Activated T-cell treated with anti-CD3 and anti-CD28 coated beads, Interleukin-2, amount 50 U/mL, for 1 hour (primary cell): ENCODE measurements at places on chromosomes 6 and 20.

DNA sequence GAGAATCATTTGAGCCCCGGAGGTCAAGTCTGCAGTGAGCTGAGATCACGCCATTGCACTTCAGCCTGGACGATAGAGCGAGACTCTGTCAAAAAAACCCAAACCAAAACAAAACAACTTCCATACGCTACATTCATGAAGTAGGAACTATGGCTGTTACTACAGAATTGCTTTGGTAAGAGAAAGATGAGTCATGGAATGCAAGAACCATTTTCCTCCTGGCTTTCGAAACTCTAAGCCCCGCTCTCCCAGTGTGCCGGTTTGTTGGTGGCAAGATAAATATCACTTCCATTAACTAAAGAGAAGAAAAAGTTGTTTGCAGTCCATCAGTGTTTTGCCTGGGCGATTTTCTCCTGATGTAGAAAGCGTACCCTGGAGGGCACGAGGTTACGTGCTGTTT is 61.3 kb downstream of the ZDHHC14 start:
- DNase-seq, result no peak

DNA sequence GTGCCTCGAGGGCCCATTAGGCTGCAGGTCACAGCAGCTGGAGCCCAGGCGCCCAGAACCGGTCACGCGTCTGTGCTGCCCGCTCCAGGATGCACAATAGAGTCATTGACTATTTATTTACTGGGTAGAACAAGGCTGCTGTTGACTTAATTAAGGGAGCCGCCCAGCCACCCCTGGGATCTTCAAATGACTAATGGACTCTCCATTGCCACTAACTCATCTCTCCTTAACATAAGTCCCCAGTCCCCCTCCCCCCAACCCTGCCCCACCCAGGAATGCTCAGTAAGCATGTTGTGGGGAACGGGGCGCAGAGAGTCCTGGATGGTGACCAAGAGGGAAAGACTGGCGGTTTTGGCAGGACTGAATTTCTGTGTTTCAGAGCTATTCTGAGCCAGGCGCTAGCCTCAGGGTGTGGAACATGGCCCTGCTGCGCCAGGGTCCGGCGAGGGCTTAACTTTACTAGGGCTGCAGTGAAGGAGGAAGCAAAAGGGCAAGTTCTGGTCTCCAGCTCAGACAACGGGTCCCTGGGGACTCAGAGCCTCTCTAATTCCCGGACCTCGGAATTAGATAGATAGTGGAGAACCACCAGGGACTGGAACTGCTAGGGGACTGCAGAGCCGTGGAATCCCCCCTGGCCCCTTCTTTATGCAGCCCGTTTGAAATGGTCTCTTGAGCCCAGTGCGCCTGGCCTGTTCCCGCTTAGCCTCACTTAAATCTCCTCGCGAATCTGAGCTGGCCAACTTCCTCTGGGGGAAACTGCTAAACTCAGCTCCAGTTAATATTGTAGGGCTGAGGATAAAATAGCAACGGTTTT is 1.5 kb upstream of the GRIK2 start:
- no peak for DNase-seq

DNA sequence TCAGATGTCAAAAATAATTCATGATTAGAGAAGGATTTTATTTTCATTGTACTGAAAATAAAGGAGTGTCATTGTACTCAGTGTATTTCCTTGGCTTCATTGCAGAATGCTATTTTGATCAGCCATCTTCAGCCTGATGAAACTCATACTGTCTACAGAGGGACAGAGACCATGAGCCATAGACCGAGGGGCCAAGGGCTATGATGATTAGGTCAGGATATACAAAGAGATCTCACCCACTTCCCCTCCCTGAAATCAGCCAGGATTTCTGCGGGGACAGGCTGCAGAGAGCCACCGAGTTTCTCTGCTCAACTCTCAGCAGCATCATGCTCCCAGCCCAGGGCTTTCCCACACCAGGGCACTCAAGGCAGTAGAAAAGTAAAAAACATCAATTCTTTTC is 47.0 kb downstream of the ALDH8A1 start:
- no peak for DNase-seq

GRCh38 chr6:41419385-41419784 is 84.0 kb downstream of the NCR2 start:
- no peak for DNase-seq

DNA sequence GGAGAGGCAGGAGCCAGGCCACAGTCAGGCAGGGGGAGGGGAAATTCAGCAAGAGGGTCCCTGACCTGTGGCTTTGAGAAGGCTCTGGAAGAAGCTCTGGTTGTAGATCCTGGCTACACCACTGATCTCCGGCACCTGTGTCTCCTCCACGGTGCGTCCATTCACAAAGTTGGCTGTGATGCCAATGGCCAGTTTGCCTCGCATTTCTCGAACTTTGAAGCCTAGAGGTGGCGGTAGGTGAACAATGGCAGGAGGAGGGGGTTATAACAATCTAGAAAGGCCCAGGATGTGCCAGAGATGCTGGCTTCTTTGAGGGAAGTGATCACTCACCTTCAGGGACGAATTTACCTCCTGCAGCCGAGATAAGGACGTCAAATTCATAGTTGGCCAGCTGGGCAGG is 3.4 kb downstream of the MICAL1 start:
- DNase-seq, result no peak

DNA sequence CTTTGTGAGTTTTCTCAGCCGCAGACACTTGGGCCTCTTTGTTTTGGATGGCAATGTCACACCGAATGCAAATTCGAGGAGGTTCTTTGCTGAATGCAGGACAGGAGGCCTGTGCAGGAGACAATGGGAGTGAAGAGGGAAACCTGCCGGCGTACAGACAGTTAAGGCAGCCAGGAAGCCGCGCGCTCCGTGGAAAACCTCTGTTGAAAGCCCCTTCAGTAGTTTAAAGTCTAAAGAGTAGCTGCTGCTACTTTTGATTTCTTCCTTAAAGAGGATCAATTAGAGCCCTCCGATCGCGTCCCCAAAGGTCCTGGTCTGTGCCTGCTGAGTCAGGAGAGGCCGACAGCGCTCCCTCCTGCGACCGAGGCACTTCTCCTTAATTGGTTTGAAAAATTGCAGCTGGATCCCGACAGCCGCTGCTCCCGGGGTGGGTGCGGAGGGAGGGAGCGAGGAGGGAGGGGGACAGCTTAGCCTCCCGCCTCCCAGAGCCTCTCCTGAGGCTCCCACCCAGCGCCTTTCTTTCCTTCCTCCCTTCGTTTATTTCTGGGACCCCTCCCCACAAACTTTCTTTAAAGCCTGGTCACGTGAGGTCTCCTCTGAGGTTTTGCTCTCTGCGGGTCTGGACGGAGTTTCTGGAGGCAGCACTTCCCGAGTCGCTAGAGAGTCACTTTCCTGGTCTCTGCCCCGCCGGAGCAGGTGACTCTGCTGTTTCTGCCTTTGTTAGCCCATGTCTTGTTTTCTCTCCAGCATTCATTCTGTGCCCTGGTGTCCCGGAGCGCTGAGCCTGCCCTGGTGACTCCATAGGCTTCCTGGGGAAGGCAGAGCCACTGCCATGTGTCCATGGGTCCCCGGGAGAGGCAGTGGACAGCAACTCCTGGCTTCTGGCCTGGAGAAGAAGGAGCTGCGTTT is 22.3 kb upstream of the RPP40 start:
- DNase-seq, result no peak

DNA sequence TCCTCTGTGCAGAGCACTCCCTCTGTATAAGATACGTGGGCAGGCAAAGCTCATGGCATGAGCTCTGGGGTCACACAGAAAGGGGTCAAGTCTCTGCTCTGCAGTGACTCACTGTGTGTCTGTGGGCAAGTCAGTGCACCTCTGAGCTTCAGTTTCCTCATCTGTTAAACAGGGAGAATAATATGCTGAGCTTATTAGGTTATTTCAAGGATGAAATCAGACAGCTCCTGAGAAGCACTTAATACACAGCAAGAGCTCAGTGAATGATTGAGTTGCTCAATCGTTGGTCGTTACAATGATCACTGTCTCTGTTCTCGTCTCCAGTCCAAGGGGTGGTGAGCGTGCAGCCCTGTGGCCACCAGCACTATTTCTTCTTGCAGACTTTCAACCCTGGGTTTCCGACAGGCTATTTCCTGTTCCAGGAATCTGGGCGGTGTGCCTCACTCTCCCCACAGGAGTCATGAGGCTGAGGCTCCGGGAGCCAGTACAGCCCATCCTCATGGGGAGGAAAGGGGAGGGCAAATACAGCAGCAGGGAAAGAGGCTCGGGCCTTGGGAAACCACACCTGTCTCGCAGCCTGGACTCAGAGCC is 28.9 kb downstream of the KIAA1755 start:
- DNase-seq, result no peak

- DNase-seq, result no peak
These were observed 170.5 kb downstream of the BACH2 start for GRCh38 chr6:90126181-90126580.

DNA sequence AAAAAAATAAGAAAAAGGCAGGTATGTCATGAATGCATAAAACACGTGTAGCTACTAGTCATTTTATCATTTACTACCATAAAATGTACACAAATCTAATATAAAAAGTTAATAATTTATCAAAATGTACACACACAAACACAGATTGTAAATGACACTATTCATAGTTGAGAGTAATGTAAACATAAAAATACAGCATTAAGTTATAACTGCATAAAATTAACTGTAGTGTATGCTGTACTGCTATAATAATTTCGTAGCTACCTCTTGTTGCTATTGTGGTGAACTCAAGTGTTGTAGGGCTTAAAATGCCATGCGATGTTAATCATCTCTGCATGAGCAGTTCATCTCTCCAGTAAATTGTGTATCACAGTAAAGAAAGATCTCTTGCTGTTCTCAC is 170.0 kb downstream of the MRPL14 start:
- DNase-seq, result no peak

- no peak for DNase-seq
These were observed 156.4 kb downstream of the OR2B2 start for GRCh38 chr6:27755768-27756167.

DNA sequence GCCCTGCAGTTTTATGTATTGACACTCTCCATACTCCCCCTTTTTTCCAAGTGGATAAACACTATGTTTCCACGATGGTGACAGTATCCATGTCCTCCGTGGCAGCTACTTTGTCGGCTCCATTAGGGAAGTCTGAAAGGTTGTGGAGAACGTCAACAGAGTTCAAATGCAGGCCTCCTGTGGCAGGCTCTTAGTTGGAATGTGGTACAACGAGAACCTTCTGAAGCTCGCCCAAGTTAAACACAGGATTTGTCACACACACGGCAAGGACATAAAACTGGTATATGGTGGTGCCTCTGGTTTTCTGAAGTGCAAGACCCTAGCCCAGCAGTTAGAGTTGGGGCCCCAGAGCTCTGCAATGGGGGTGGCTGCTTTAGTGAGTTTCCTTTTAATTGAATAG is 187.0 kb upstream of the TAB2 start:
- no peak for DNase-seq

DNA sequence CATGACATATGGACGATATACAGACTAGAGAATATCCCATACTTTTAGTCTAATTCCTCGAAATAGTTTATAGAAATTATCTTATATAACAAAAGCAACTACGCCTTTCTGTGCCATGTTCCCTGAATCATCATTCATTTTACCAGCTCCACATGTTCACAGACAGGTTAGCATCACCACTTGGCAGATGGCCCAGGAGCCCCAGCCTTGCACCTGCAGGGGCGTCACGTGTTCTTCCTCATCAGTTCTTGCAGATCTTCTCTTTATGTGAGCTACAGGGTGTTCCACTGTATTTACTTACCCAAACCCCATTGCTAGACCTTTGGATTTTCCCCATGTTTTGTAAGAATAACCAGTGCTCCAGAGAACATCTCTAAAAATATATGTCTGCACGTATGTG is 12.6 kb upstream of the BNIP5 start:
- no peak for DNase-seq

DNA sequence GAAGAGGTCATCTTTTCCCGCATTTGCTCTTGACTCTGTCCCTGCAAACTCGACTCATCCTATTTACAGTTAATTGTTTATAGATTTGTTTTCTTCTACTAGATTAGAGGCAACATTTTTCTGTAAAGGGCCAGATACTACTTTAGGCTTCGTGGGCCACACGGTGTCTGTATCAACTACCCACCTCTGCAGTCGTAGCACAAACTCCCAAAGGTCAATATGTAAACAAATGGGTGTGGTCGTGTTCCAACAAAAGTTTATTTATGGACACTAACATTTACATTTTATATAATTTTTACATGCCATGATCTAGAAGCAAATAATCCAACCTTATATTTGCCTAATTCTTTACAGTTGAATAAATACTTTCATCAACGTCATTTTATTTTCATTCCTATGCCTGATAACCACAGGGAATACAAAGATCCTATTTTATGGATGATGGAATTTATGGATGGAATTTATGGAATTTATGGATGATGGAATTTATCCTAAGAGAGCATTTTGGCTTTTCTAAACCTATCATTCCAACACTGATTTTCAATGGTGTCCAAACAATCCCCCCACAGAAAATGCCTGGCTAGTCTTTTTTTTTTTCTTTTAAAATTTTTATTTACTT is 232.8 kb downstream of the MYLK4 start:
- no peak for DNase-seq

DNA sequence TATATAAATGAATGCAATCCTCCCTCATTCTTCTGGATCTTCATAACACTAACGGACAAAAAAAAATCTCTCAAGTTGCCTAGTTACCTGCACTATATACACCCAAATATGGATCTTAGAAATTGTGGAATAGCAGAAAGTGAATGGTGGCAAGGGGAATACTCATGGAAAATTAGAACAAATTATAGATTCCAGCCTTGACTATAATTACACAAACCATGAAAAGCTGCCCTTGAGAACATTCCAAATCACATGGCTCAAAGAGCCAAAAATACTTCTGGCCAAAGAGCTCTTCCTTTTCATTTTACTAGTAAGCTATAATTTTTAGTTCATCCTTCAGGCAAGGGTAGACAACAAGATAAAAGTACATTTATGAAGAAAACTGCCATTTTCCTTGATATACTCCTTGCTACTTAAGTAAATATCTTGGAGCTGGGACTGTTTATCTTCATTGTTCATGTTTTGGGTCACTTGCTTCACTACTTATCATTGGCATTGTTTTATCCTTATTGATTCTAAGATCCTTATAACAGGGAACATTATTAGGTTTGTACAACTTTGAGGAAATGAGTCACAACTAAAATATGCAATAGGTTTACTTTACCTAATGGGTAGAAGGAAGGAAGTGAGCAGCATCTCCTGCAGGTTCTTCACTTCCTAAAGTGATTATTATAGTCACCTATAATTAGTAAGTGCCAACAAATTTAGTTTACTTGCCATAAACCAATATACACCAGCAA is 6.4 kb upstream of the MTRES1 start:
- no peak for DNase-seq

DNA sequence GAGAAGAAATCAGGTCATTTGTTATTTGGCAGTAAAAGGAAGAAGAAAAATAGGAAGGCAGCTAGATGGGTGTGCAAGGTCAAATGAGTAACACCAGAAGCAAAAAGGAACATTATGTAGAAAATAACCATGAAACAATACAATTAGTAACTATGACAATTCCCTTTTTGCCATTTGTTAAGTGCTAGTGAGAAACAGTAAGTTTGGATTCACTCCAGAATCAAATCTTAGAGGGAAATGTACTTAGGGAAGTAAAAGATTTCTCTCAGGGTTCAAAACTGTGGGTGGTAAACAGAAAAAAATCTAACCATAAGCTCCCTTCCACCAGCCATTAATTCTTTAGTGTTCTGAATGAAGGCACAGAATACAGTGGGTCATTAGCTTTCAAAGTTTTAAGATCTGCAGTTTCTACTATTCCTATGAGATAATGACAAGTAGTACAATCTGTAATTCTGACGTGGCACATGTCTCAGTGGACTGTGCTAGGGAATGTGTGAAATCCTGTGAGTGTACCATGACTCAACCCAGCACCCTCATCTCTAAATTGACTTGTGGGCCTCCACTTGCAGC is 17.1 kb downstream of the REPS1 start:
- no peak for DNase-seq

GRCh38 chr6:47264775-47265184 is 44.9 kb downstream of the TNFRSF21 start:
- DNase-seq, result no peak
